ENCODE measurements at places on chromosomes 11 and 22.
A peak's percentile ranks its signal among the peaks of the same experiment; 100 is the strongest.

- DNase-seq = no peak
Observed at GRCh38 chr11:61794579-61794978, 1.9 kb downstream of the FEN1 start.

DNA sequence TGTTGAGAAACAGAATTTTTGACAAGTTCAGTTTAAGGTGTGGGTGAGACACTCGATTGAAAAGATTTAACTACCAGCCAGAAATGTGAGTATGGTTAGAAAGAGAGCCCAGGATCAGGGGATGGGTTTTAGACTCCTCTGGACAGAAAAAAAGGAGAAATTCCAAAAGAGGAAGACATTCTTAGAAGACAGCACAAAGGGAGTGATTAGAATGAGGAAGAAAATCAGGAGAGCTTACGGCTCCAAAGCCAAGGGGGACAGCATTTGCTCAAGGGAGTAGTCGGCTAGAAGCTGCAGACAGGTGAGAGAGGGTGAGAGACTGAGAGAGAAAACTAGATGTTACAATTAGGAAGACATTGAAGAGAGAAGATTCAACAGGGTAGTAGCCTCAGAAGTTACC is 166.1 kb downstream of the ADAMTS15 start:
- no peak for DNase-seq

DNA sequence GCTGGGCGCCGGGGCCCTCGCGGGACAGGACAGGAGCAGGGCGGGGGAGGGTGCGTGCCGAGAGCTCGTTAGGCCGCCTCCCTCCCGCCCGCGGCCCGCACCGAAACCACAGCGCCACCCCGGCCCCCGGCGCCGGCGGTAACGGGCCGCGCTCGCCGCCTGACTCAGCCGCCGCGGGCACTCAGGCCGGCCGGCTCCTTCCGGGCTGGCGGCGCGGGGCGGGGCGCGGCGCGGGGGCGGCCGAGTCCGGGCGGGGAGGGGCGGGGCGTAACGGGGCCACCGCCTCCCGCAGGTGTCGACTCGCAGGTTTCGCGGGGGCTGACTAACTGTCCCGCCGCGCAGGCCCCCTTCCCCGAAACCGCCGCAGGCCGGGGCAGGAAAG is at the start of gene AP5B1:
Gene AP5B1, minus strand, starts transcription at position 207 of the 382 bp plus-strand sequence. CDS start 385 bp downstream, outside the sequence.
- DNase-seq = no peak

GRCh38 chr11:131423688-131424087 is 53.3 kb downstream of the NTM start:
- no peak for DNase-seq

DNA sequence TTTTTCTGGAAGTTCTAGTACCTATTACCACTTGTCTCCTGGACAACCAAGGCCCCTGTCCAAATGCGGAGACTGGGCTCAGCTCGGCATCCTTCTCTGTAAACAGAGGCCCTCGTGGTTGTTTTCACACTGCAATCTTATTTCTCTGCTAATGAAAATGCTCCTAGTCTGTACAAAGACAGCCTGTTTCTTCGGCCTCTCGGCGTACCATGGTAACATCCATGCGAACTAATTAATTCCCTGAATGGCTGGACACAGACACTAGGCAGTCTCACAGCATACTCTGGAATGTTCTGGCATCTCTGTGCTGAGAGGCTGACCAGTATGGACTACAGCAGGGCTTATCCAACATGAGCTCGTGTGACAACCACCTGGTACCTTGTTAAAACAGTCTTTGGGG is 5.7 kb downstream of the POLR3H start:
- DNase-seq = no peak

DNA sequence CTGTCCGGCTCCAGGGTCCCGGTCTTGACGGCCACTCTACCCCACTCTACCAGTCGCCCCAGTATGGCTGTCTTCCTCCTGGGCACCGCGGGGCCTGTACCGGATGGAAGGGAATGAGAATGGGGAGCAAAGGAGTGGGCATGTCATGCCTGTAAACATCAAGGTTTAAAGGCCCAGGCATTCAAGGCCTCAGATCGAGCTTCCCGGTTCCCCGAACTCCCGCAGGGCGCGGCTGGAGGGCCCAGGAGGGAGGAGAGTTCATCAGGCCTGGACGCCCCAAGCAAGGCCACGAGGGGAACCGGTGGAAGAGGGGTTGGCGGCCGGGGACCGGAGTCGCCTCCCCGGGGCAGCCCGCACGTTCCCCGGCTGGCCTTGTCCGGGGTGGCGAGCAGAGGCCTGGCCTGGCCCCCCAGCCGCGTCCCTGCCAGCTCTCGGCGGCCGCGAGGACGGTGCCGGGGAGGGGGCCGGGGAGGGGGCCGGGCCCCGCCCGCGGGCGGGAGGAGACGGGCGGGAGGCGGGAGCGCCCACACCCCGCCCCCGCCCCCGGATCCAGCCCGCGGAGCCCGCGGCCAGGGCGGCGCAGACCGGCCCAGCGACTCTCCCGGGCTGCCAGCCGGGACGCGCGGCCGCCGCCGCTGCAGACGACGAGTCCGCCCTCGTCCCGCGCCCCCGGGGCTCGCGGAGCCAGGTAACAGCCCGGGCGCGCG is at the start of gene CDC42EP1:
Gene CDC42EP1, plus strand, starts transcription at position 580 of the 707 bp plus-strand sequence. CDS start 5,870 bp downstream, outside the sequence.
- no peak for DNase-seq

DNA sequence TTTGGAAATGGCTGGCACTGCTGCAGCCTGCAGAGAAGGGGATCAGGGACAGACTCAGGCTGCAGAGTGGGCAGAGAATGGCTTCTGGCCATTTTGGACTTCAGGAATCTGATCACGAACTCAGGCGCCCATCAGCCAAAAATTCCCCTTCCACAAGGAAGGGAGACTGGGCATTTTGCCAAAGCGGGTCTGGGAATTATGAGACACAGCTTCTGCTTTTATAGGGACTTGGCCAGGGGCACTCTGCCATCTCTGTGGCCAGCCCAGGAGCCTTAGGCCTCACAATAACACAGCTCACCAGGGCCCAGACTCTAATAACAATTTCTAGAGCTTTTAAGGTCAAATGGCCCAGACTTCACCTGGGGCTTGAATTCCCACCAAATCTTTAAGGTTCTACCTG is 74.7 kb downstream of the CHST1 start:
- DNase-seq = no peak

DNA sequence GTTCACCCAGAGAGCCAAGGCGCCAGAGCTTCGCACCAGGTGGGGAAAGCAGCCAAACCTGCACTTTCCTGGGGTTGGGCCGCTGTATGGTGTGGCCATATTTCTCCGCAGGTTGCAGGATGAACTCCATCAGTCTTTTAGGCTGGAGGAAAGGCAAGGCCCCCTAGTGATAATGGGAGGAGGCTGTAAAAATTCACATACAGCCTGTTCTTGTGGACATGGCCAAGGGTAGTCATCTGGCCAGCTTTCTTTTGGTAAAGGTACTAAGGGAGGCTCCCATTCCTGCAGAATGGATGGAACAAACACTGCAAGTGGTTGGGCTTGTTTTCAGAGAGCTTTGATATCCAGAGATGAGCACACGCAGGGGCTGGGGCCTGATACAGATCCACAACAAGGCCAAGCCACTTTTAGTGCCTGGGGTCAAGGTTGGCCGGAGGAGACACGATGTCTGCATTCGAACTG is 29.6 kb downstream of the C22orf31 start:
- DNase-seq = no peak

DNA sequence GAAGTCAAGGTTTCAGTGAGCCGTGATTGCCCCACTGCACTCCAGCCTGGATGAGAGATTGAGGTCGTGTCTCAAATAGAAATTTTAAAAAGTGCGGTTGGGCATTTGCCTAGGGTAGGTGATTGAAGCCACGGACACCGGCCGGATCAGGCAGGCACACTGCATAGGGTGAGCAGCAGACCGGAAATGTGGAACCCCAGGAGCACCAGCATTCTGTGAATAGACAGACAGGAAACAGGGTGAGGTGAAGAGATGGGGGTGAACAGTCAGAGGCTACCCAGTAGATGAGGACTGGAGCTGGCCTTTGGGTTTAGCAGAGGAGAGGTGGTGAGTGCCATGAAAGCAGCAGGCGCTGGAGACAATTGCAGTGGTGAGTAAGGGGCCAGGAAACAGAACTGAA is 43.5 kb downstream of the PPFIA1 start:
- DNase-seq = no peak

GRCh38 chr11:77753230-77753629 is 67.3 kb downstream of the RSF1 start:
- DNase-seq = no peak

DNA sequence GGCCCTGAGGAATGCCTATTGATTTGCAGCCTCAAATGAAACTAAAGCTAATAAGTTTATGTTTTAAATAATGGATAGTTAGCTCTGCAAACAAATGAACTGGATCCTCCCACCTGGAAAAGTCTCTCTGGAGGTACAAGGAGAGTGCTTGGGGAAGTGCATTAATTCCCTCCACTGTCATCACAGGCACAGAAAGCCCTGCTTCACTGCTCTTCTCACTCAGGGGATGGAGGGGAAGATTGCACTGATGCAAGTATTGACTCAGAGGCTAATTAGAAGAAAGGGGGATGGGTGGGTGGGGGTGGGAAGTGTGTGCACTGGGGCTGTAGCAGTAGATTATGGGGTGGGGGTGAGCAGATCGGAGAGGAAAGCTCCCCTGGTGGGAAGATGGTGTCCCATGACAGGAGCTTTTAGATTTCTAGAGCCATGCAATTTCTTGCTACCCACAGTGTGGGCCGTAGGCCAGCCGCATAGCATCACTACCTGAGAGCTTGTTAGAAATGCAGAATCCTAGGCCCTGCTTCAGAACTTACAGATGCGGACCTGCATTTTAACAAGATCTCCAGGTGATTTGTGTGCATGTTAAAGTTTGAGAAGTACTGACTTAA is 163.9 kb downstream of the HIPK3 start:
- no peak for DNase-seq

DNA sequence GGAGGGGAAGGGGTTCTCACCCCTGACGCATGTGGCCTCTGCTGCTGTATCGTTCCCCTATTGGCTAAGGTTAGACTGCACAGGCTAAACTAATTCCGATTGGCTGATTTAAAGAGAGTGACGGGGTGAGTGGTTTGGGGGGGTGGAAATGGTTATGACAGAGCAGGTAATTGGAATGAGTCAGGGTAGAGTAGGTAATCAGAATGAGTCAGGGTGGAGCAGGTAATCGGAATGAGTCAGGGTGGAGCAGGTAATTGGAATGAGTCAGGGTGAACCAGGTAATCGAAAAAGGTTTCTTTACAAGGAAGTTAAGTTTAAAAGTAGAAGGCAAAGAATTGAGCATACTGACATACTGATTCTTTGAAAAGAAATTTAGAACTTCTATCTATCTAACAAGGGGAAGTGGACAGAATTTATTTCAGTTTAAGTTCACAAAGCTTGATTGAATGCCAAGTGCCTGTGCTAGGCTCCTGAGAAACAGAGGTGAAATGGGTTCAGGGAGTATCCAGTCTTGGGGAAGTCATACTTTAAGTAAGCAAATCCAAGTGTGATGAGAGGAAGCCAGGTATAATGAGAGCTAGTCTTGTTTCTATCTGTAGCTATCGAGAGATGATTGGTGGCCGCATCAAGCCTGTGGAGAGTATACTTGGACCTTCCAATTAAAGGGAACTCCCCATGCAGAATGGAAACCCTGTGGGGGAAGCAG is 58.0 kb downstream of the C11orf91 start:
- DNase-seq = no peak

- DNase-seq = no peak
Observed at GRCh38 chr22:39212721-39213376, 31.9 kb downstream of the PDGFB start.

- DNase-seq = no peak
Observed at GRCh38 chr22:19085233-19085718, 36.9 kb downstream of the DGCR2 start.

DNA sequence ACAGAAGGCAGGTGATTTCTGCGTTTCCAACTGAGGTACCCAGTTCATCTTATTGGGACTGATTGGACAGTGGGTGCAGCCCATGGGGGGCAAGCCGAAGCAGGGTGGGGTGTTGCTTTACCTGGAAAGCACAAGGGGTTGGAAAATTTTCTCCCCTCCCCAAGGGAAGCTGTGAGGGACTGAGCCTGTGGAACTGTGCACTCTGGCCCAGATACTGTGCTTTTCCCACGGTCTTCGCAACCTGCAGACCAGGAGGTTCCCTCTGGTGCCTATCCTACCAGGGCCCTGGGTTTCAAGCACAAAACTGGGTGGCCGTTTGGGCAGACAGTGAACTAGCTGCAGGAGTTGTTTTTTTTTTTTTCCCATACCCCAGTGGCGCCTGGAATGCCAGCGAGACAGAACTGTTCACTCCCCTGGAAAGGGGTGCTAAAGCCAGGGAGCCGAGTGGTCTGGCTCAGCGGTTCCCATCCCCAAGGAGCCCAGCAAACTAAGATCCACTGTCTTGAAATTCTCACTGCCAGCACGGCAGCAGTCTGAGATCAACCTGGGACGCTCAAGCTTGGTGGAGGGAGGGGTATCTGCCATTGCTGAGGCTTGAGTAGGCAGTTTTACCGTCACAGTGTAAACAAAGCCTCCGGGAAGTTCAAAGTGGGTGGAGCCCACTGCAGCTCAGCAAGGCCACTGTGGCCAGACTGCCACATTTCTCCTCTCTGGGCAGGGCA is 97.2 kb downstream of the JRKL start:
- DNase-seq = no peak

- DNase-seq = no peak
Observed at GRCh38 chr22:40024201-40025061, 29.7 kb downstream of the FAM83F start.

- no peak for DNase-seq
Observed at GRCh38 chr11:94803491-94803890, 35.3 kb downstream of the AMOTL1 start.

- no peak for DNase-seq
Observed at GRCh38 chr11:16800382-16800781, 61.9 kb downstream of the C11orf58 start.

DNA sequence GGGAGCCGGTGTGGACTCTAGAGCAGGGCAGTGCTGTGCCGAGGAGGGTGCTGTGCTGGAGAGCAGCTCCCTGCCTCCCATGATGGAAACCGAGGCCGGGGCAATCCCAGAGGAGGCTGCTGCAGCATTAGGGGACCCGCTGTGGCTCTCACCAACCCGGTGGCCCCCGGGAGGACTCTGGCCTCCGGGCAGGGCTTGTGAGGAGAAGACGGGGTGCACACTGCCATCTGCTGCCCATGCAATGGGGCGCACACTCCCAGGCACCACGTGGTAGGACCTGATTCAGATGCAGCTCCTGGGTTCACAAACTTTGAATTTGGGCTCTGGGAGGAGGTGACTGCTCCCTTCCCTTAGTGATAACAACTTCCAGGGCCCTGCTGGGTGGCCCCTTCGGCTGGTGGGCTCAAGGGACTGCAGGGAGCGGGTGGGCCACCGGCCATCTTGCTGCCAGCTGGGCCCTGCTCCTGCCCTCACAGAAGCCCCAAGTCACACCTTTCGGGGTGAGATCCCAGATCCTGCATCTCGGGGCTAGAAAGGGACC is 93.8 kb upstream of the FGF3 start:
- no peak for DNase-seq

DNA sequence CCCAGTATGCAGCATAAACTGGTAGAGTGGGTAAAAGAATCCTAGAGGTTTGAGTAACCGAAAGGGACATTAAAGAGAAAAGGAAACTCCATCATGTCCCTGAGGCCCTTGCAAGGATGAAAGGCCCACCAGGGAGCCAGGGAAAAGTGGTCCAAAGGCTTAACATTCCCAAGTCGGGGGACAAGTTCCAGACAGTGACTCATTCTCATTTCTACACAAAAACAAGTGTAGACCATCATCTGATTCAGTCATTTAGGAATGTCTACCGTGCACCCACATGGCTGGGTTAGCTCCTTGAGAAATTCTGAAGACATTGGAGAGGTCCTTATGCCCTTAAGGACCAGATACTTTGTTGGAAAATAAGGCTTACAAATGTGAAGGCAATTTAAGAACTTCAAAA is 4.8 kb upstream of the NOX4 start:
- peak; percentile 74 for DNase-seq

Data from AG09309 (cell line).